Calu3 (cell line): ENCODE measurements at places on chromosomes 6 and 20. TPM values are rescaled to one million over a fixed set of nuclear protein-coding genes. Genes with fewer than 3 reads are reported as not detected.

CLPSL1 gene
- total RNA-seq = not detected in 2 replicates

SLA2 gene
- not detected in 2 replicates for total RNA-seq

DNA sequence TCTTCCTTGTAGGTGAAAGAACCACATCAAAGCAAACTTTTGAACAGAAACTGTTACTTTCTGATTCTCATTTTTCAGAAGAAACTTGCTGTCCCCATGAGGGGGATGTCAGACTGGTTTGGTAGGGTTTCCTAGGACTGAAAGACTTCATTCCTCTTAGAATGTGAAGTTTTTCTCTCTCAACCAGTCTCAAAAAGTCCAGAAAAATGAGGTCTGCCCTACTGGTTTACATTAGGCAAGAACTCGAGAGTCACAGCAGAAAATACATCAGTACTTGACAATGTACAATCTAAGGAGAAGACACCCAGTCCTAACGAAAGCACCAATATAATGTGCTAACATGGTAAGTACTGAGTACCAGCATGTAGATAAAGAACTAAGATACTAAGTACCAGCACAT is 12.7 kb upstream of the NHLRC1 start:
- no peak for DNase-seq

DNA sequence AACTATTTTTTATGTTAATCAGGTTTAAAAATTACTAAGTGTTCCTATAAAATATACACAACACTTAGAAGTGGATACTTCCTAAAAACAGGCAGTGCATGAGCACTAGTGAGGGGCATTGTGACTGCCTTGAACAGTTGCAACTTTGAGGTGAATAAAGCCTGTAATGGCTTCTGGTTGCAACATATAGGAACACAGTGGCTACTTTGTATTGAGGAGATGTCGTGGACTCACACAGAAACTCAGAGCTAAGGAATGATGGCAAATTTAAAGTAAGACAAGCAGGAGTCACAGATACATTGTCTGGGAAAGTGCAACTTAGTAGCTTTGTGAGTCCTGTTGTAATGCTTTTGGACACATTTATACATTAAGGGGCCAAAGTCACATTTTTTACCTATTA is 861 bp upstream of the HLA-A start:
- no peak for DNase-seq

GRCh38 chr6:14241255-14242070 is 123.9 kb downstream of the CD83 start:
- DNase-seq = no peak

GRCh38 chr20:9877932-9878495 is 39.1 kb upstream of the PAK5 start:
- no peak for DNase-seq

CSNK2A1 gene
- 110 and 113 TPM in 2 replicates for total RNA-seq

GRCh38 chr20:55530763-55531162 is 474.6 kb downstream of the CBLN4 start:
- no peak for DNase-seq

TCP11 gene
- total RNA-seq = not detected in 2 replicates

MUCL3 gene
- total RNA-seq = 0.07 and 0.15 TPM in 2 replicates

GRCh38 chr20:1663917-1664316 is 6.3 kb upstream of the SIRPG start:
- no peak for DNase-seq

- DNase-seq = no peak
Observed at GRCh38 chr6:112562301-112563231, 215.4 kb downstream of the RFPL4B start.

DNA sequence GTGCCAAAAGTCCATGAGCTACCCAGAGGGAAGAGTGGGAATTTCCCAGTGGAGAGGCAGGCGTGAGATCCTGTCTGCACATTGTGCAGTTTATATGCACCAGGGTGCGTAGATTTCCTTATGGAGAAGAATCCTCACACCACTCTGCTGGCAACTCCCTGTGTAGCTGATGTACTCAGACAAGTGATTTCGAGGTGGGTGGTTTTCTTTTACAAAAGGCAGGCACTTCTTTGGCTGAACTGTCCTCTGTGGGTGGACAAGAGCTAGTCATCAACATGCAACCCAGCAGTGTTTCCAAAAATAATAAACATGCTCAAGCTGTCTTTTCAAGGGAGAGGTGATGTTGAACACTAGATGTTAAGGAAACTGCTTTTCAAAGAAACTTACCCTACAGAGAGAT is 121.7 kb upstream of the NXT1 start:
- DNase-seq = no peak

- DNase-seq = no peak
Observed at GRCh38 chr20:63945921-63946920, 10.0 kb downstream of the UCKL1 start.

- no peak for DNase-seq
Observed at GRCh38 chr6:137171824-137172733, 1.4 kb downstream of the IL22RA2 start.

DNA sequence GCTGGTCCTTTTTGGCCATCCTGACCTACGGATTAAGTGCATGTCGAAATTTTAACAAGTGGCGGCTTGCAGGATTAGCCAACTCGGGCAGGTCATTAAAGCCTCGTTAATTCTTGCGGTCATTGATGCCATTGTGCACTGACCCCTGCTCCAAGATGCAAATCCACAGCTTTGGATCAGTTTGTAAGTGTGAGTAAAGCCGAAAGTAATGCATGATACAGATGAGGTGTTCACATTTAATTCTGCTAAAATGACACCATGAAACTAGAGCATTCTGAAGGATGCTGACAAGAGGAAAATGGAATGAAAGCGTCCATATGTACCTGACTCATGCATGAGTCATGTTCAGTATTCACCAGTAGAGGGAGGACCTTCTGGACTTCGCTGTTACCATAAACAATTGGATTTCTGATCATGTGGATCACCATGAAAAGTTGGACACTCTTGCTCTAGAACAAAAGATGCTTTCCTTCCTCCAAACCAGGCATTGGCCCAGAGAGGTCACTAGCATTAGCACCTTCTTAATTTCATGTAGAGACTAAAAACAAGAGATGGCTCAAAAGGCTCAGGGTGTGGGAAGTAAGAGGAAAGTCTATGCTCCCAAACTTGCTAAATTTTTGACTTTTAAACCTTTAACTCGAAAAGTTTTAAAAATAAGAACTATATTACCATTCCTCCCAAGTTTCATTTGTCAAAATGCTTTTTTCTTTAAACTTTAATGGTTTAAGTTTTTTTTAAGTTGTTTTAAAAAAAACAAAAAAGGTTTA is 48.0 kb downstream of the MUC22 start:
- DNase-seq = peak; percentile 53

DNA sequence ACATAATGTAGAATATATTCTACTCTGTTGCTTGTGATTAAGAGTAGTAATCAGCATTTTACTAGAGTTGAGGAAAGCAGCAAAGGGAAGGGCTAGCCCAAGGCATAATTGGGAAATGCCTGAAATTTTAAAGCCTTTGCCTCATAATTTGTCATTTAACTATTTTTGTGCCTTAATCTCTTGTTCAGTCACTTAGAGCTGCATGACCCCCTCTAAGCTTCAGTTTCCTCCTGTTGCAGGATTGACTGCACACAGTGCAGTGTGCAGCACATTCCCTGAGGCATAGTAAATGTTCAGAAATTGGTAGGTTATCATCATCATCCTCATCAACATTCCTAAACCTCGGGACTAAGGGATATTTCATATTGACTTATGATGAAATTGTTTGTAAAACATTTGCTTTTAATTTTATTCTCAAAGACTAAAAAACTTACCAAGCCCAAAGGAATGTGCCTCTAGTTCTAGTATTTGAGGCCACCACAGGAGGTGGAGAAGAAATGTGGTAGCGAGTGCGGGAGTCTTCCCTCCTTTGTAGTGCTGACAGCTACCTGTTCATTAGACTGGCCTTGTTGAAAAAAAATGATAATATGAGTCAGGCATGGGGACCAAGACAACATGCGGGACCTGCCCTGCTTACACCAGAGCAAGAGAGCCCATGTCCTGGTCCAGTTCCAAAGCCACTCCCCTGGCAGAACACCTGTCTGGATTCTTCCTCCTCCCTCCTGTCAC is 14.8 kb upstream of the TENT5A start:
- DNase-seq = no peak

DNA sequence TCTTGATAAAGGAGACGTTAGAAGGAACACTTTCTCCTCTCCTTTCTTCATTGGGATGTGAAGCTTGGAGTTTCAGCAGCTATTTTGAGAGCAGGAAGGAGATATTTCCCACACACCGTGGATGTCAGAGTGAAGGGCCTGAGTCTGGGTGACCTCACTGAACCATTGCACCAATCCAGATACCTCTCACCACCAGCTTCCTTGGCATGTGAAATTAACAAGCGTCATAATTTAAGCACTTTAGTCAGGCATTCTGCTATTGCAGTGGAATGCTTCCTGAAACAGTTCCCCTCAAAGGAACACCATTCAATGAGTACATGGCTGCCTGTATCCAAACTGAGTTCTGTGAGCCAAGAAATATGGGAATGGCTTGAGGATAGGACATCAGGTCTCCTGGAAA is 83.7 kb downstream of the CHMP4B start:
- no peak for DNase-seq

- DNase-seq = peak; percentile 26
Observed at GRCh38 chr6:30544666-30545272, 11.5 kb downstream of the GNL1 start.

SLC17A9 gene
- 12.0 and 18.8 TPM in 2 replicates for total RNA-seq

DNA sequence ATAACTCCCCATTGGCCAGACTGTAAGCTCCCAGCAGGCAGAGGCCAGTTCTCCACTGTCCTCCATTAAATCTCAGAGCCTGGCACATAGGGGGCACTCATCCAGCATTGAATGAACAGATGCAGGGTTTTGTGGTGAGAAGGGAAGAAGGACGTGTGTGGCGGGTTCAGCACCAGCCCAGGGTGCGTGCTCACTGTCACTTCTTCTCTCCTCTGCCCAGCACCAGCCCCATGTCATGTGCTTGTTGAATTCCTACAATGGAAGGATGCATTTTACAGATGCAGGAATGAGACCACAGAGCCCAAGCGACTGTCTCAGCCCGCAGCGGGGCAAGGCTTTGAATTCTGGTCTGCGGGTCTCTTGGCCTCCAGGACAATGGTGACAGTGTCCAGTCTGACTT is 149.9 kb downstream of the CEBPB start:
- DNase-seq = no peak

DNA sequence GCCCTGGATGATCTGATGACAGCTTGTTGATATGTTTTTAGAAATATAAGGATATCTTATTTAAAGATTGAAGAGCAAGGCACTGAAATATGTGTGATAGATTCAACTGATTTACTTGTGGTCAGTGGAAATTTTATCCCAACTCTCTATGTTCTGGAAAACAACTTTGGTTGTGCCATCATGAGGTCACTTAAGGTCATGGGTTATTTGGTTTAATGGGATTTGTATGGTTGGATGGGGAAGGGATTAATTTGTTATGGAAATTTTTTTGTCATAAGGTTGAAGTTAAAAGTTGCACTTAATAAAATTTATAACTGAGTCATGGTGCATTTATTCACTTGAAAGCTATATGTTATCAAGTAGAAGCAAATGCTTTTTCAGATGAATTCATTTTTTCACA is 214.3 kb upstream of the LAMP5 start:
- DNase-seq = no peak

- no peak for DNase-seq
Observed at GRCh38 chr20:43809206-43809819, 82.5 kb upstream of the GTSF1L start.

DNA sequence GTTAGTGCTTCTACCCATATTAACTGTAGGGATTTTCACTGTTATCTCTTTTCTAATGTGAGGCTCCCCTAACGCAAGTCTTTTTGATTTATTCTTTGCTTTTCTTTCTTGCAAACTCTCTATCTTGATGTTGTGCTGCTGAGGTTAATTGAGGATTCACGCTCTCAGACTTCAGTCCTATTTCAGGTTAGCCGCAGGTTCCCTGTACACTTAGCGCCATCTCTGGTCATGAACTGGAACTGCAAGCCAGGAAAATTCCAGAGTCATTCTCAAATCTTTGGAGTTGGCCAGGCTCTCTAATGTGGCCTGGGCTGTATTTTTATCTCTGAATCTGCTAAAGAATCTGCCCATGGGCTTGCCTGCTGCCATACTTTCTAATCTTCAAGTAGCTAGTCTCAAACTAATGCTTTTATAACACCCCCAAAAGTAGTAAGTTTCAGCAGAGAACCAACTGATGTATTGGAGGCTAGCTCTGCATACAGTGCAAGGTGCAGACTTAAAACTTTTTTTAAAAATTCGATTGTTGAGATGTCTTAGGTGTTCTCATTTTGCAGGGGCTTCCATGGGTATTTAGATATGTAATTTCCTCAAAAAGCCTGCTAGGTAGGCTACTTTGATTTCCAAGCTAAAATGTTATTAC is 91.1 kb upstream of the OPRM1 start:
- DNase-seq = peak; percentile 35

DNA sequence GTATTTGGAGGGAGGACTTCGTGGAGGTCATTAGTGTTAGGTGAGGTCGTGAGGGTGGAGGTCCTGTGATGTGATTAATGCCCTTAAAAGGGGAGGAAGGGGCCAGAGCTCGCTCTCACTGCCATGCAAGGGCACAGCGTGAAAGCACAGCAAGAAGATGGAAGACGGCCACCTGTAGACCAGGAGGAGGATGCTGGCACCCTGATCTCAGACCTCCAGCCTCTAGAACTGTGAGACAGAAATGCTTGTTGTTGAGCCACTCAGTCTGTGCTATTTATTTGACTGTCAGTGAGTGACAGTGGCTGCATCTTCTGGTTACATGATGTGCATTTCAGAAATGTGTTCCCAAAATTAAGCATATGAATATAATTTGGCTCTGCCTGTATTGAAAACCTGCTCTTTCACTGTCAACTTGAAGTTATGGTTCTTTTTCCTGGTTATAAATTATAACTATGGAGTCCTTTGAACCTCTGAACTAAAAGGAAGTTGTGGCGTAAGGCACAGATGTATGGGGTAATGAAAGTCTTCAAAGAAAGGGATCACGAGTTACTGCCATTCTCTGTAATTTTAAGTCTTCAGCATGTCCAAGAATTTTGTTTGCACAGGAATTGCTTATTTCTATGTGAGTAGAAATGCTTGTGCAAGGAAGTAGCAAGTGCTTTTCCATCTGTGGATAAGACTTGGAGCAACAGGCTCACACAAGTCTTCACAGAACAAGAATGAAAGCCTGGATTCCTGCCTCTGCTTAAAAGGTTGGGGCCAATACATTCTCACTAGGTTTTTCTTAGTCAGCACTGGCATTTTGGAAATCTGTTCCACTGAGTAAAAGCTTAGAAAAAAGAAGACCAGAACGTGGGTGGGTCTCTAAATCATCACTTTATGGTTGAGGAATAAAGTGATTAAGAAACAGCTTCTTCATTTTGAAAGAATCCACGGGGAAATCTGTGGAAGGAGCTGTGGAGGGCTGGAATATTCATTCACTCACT is 10.3 kb downstream of the PPP1R14C start:
- no peak for DNase-seq

DNA sequence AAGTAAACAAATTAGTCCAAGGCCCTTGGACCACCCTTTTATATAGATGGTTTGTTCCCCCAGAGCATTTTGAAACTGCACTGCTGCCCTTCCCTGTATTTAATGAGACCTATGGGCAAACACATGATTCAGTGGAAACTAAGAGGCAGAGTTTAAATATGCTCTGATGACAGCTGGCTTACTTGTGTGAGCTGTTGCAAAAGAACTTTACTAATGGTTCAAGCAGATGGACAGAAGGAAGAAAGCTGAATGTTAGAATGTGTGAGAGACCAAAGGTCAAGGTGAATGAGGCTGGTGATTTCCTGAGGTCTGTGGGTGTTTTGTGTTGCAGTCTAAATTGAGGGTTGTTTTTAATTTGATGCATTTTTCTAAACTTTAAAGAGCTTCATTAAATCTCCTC is 123.0 kb upstream of the CEP162 start:
- DNase-seq = no peak
